CD4-positive, alpha-beta T cell treated with Interleukin-15 for 4 hours (primary cell): ENCODE measurements at places on chromosomes 12 and 14.
A peak's percentile ranks its signal among the peaks of the same experiment; 100 is the strongest.

DNA sequence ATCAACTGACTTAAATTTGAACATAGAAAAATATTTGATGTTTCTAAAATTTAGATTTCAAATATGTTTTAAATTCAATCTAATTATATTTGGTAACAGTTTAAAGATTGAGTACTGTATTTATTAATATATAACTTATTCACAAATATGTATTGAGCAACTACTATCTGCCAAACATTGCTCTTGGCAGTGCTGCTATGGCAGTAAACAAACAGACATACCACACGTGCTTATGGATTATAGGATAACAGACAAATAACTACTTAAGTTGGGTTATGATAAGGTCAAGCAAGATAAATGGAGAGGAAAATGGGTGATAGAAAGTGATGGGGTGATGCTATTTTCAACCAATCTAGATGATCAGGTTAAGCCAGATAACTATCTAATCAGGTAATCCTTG lies 538.1 kb downstream of the C12orf50 start:
- no peak for DNase-seq

- DNase-seq: no peak
Observed at GRCh38 chr14:84825481-84826251, 704.3 kb upstream of the FLRT2 start.

GRCh38 chr14:73003681-73004080 lies 23.2 kb downstream of the ZFYVE1 start:
- no peak for DNase-seq

GRCh38 chr14:61481701-61482100 lies 160.3 kb downstream of the PRKCH start:
- DNase-seq: no peak

DNA sequence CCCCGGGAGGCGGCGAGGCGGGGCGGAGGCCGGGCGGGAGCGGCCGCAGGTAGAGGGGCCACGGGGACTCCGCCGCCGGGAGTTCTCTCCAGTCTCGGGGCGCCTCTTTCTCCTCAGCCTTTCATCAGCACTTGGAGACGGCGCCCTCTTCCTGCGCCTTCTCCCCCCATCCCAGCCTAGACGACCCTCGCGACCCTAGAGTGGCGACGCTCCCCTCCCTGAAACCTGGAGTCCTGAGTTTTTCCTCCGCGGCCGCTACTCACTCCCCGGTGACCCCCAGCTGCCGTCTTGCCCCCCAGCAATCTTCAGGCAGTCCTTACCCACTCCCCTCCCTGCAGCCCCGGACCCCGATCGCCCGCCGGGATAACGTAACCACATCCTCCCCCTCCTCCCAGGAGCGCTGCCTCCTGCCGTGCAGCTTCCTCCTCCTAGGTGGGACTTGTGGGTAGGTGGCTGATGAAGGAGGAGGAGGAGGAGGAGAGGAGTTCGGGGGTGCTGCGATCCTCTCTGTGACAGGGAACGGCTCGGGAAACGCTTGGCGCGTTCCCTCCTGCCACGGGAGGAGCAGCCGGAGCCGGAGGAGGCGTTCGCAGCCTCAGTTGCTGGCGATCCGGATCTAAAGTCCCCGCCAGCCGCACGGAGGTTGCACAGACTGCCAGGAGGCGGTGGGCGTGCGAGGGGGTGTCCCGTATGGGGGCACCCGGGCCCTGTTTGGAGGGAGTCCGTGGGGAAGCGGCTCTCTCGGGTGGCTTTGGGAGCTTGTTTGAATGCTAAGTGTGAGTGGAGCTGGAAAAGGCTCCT lies 891 bp downstream of the PLEKHA5 start:
- no peak for DNase-seq

- no peak for DNase-seq
Observed at GRCh38 chr12:34347367-34347766, 325.1 kb downstream of the ALG10 start.

- DNase-seq: peak; percentile 46
Observed at GRCh38 chr12:75489613-75490210, 9.2 kb downstream of the GLIPR1 start.

- no peak for DNase-seq
Observed at GRCh38 chr12:39619316-39619659, 315 bp downstream of the ABCD2 start.

DNA sequence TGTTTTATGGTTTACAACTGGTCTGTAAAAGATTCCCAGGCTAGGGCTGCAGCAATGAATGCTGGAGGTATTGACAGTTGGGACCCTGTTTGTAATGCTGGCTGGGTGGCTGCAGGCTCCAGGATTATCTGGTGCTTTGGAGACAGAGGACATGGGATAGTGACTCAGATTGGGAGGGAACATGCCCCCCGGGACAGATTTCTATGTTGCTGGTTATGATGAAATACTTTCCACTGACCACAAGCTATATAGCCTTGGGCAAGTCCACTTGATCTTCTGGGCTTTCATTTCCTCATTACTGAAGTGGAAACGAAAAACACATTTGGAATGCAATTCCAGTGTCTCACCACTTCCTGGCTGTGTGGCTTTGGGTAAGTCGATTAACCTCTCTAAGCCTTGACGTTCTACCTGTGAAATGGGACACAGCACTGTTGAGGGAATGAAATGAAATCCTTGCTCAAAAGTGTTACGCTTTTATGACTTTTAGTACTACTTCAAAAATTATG lies 6.3 kb upstream of the TPCN1 start:
- DNase-seq: no peak

DNA sequence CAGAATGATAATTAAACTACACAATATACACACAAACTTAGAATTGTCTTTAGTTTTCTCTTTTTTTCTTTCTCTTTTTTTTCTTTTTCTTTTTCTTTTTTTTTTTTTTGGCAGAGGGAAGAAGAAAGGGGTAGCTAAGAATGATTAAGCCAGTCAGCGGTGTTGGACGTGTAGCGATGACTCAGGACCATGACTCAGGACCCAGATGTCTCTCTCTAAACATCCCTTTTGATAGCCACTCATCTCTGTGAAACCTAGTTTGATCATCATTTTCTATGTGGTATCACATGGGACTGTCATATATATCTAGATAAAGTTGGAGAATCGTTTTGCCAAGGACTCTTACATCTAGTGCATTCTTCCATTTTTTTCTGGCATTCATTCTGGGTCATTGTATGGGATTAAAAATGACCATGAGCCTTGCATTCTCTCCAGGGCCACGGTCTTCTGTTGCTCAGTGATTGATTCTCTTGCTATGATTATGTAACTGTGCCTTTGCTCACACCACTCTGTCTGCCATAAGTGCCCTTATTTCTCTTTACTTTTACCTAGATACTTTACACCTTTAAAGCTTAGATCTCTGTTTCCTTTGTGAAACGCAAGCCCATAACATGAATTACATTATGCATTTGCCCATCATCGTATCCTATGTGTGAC lies 26.6 kb upstream of the NRXN3 start:
- DNase-seq: no peak

DNA sequence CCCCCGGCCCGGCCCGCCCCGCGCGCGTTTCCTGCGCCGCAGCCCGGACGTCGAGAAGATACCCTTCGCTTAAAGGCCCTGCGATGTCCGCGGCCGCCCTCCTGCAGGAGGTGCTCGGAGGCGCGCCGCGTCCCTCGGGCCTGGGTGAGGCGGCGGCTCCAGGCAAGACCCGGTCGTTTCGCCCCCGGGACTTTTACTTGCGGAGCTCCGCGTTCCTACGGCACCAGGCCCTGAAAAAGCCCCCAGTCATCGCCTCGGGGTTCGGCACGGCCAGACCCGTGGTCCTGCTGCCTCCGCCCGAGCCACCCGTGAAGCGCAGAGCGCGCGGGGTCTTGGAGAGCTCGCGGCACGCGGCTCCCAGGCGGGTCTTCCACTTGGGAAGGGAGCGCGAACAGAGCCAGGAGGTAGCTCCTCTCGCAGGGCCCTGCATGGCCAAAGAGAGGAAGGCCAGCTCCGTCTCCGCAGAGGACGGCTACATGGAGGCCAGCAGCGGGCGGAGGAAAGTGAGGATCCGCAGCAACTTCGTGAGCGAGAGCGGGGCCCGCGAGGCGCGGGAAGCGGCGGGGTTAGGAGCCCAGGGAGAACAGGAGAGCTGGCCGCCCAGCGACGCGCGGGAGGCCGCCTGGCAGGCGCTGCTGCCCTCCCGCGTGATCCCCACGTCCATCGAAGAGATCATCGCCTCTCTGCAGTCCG lies 26.9 kb downstream of the TTC6 start:
- no peak for DNase-seq

- DNase-seq: no peak
Observed at GRCh38 chr12:113262710-113263109, 41.4 kb downstream of the TPCN1 start.

GRCh38 chr14:86481104-86481503 lies 951.2 kb downstream of the FLRT2 start:
- no peak for DNase-seq

DNA sequence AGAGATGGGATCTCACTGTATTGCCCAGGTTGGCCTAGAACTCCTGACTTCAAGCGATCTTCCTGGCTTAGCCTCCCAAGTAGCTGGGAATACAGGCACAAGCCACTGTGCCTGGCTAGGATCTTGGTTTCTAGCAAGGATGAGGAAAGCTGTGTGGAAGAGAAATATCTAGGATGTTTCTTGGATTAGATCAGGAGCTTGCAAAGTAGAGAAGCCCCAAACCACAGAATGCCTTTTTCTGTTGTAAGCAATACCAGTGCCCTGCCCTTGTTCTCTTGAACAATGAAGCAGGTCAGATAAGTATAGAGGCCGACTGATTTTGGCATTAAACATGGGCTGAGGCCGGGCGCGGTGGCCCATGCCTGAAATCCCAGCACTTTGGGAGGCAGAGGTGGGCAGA lies 44.3 kb upstream of the STRN3 start:
- DNase-seq: no peak

- DNase-seq: no peak
Observed at GRCh38 chr14:77190977-77191376, 9.4 kb downstream of the TMEM63C start.

DNA sequence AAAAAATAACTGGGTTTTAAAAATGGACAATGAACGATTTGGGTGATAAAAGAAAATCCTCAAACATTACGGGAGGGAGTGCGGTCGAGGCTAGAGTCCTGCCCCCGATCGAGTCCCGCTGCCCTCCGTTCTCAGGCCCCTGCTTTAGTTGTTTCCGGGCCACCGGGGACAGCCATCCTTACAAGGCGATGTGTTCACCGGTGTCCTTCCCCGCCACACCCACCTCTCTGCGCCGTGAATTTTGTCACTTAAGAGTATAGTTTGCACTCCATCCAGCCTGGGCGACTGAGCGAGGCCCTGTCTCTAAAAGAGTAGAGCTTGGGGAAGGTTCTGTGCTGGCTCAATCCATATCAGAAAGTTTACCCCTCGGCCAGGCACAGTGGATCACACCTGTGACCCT lies 2.9 kb downstream of the ULK1 start:
- no peak for DNase-seq

DNA sequence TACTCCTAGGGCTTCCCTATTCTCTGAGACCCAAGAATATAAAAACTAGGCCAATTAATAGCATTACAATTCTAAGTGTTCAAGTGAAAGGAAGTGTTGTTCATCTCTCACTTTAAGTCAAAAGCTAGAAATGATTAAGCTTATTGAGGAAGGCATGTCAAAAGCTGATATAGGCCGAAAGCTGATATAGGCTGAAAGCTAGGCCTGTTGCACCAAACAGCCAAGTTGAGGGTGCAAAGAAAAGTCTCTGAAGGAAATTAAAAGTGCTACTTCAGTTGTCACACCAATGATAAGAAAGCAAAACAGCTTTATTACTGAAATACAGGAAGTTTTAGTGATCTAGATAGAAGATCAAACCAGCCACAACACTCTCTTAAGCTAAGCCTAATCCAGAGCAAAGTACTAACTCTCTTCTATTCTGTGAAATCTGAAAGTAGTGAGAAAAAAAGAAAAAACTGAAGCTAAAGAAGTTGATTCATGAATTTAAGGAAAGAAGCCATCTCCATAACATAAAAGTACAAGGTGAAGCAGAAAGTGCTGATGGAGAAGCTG lies 68.9 kb downstream of the SLC6A15 start:
- DNase-seq: no peak

- no peak for DNase-seq
Observed at GRCh38 chr12:113161415-113162016, 12.0 kb downstream of the CFAP73 start.

- DNase-seq: no peak
Observed at GRCh38 chr14:103016594-103016993, 40.8 kb downstream of the CDC42BPB start.

GRCh38 chr12:3996322-3996721 lies 123.1 kb upstream of the PARP11 start:
- DNase-seq: no peak

GRCh38 chr12:132488127-132489077 lies 1.5 kb upstream of the FBRSL1 start:
- DNase-seq: peak; percentile 54

- no peak for DNase-seq
Observed at GRCh38 chr12:66879409-66879808, 200.5 kb upstream of the GRIP1 start.

GRCh38 chr12:72570601-72571000 lies 298.4 kb downstream of the TRHDE start:
- no peak for DNase-seq

DNA sequence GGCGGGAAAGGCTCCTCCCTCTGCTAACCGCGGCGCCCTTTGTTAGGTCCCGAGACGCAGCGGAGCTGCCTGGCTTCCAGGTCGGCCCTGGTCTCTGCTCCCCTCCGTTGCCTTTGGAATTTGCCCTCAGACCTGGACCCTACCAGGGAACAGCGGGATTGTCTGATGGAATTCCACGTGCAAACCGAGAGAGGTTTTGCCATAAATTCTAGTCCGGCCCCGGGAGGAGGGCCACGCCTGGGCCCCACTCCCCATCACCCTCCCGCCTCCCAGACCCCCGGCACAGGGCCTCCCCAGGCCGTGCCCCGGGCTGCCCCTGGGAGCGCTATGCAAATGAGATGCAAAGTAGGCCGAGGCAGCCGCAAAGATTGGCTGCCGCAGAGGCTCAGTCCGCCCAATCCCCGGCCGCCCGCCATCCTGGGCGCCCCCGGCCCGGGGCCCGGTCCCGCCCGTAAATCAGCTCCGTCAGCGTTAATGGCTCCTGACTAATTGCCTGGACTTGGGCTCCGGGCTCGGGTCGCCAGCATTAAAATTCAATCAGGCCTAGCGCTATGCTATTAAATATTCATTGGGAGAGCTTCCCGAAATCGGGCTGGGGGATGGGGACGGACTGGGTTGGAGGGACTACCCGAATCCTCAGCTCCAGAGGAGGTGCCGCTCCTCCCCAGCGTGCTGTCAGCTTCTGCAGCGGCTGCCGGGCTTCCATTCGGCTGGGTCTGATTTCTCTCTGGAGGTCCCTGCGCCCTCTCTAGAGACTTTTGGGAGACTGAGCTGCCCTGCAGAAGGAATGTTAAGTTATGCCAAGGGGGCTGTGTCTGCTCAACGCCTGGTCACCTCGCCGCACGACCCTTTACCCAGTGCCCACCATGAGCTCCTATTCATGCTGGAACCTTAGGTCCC lies 15.7 kb upstream of the FIGNL2 start:
- DNase-seq: no peak

DNA sequence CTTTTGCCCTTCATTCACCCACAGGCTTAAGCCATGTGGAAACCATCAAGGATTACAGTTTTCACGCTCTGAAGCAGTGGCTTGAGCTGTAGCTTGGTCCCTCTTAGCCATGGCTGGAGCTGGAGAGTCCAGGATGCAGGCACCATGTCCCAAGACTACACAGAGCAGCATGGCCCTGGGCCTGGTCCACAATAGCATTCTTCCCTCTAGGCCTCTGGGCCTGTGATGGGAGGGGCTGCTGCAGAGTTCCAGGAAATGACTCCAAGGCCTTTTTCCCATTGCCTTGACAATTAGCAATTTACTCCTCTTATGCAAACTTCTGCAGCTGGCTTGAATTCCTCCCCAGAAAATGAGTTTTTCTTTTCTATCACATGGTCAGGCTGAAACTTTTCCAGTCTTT lies 211.3 kb downstream of the RERGL start:
- no peak for DNase-seq

- DNase-seq: no peak
Observed at GRCh38 chr14:85762526-85762925, 232.6 kb downstream of the FLRT2 start.
